ENCODE measurements at places on chromosomes 16 and 17.

DNA sequence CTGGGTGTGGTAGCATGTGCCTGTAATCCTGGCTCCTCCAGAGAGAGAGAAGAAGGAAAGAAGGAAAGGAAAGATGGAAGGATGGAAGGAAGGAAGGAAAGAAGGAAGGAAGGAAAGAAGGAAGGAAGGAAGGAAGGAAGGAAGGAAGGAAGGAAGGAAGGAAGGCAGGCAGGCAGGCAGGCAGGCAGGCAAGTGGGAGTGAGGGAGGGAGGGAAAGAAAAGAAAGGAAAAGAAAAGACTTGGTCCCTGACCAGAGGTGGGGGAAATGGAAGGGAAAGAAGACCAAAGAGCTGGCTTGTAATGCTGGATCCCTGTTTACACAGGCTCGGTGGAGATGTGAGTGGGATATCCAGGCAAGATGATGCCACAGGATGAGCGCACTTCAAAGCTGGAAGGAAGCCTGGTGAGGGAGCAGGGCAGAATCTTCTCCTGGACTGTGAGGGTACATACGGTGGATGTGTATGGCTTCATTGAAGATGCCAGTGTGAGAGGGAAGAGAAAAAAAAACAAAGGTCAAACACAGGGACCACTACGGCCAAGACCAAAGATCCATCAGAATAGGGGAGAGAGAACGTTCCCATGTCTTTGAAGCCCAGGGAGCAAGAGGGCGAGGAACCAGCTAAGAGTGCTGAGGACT, 2.1 kb downstream of the CES1 start:
- DNase-seq, result no peak

GRCh38 chr16:28473714-28474265, 1.7 kb upstream of the NPIPB7 start:
- DNase-seq, result no peak

DNA sequence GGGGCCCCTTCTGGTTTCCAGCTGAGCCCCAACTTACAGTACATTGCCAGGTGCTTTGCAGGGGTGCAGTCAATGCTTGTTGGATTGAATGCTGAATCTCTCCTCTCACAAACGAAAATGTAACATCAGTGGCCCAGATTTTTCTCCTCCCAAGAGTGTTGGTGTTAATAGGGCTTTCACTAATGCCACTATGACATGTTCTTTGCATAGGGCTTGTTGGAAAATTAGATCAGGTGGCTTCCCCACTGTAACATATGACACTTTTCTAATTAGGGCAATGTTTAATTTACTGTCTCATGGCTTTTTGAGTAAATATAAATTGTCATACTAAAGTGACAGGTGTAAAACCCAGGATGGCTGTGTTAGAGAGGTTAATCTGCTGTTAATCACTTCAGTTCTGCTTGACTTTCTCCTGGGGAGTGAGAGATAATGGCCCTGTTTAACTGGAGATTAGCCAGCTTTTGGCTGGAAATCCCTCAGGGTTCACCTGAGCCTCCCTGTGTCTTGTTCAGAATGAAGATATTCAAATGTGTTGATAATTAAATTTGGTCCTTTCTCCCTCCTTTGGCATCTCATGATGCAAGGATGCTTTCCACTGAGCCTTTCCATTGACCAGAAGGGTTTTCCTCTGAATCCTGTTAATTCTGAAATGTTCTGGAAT, 502.3 kb downstream of the RBFOX1 start:
- DNase-seq, result no peak

DNA sequence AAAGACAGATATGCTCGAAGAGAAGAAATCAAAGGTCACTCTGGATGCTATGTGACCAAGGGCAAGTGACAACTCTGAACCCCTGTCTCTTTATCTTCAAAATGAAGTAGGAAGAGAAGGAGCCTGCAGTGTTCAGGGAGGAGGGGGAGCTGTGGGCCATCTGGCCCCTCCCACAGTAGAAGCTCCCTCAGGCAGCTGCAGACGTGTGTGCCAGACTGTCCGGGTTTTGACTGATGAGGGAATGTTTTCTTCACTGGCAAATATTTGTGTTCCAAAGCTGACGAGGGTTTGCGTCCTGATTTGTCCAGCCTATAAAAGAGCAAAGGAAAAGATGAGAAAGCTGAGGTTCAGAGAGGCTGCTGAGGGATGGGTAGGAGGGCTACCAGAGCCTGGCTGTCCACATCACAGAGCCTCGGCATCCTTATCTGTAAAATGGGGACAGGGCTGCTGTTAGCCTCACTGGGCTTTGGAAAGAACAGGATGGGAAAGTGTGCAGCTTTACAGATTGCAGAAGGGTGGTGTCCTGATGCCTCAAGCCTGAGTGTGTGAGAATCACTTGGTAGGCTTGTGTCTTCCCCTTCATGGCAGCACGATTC, 1.8 kb upstream of the GINS2 start:
- no peak for DNase-seq

- no peak for DNase-seq
Observed at GRCh38 chr17:1834380-1835149, 4.8 kb downstream of the RPA1 start.

- DNase-seq, result peak; percentile 38
Observed at GRCh38 chr17:66468241-66469087, 166.1 kb downstream of the PRKCA start.

GRCh38 chr16:87822108-87822970, 47.0 kb downstream of the SLC7A5 start:
- DNase-seq, result no peak

GRCh38 chr16:82231008-82231787, 61.2 kb upstream of the MPHOSPH6 start:
- DNase-seq, result no peak

GRCh38 chr17:62797959-62798358, 10.2 kb downstream of the MARCHF10 start:
- no peak for DNase-seq

DNA sequence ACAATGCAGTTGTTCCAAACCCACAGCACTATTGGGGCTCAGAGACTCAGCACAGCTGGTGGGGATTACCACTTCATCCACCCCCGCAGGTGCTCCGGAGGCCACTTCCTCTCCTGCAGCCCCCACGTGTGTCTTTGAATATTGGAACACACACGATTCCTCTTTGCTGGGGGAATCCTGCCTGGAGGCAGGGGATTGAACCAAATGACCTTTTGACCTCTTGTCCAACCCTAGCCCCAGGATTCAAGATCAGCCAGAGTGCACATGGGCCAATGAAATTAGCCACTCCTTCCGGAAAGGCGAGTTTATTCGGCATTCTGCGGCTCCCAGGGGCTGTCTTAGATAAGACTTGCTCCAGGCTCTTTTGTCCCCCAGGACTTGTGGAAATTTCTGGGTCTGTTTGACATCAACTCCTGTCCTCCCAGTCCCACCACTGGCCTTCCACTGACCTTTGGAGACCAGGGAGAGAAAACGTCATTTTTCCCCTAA, 350.2 kb downstream of the FOXL1 start:
- DNase-seq, result no peak
